ENCODE measurements at places on chromosomes 6 and 20. TPM values are rescaled to one million over a fixed set of nuclear protein-coding genes. Genes with fewer than 3 reads are reported as not detected.
A peak's percentile ranks its signal among the peaks of the same experiment; 100 is the strongest.

The ANGPT4 gene
- 0.06 TPM for total RNA-seq

The AARS2 gene
- total RNA-seq: 20.4 TPM

The RHAG gene
- not detected for total RNA-seq

The PPIL6 gene
- total RNA-seq: 1.3 TPM

The EYS gene
- not detected for total RNA-seq

The PLN gene
- total RNA-seq: not detected

The KATNA1 gene
- 20.3 TPM for total RNA-seq

The BRPF3 gene
- total RNA-seq: 42.3 TPM

The POPDC3 gene
- 3.7 TPM for total RNA-seq

The GJA10 gene
- not detected for total RNA-seq

The CD40 gene
- total RNA-seq: 14.5 TPM

The NTSR1 gene
- 0.75 TPM for total RNA-seq

The BPIFB1 gene
- not detected for total RNA-seq

The CCM2L gene
- 5.5 TPM for total RNA-seq

The ENPP1 gene
- total RNA-seq: 39.1 TPM

The SLC26A8 gene
- 0.56 TPM for total RNA-seq

DNA sequence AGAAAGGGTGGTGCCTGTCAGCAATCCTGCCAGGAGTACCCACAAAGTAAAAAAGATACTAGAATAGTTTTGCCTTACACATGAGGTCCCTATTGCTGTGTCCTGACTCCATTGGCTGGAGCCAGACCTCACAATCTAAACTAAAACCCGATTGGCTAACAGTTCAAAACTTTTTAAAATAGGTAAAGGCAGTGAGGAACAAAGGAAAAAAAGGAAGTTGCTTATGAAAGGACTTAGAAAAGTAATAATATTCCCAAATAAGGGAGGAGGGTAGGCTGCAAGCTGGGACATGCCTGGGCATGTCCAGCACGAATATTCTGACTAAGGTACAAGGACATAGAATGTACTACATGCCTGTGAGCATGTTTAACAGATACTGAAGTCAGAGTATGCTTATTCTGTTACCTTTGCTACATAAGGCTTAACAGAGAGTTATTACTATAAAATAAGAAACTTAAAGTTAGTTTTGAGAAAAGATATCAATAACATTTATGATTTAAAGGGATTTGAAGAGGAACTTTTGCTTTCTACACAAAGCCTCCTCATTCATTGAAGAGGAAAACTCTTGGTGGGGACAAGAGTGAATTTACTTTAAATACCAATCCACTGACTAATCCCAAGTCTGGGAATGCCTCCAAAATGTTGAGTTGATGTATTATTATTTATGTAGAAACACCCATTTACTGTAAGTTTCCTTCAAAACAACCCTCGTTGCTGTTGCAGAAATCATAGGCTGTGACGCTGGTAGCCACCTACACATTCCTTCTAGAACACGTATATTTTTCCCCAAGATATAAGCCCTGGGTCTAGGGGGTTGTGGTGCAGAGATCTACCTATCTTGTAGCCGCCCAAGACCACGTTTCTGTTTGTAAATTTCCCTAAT is 8.2 kb upstream of the MTHFD1L start:
- no peak for DNase-seq

- no peak for DNase-seq
These were observed 26.9 kb upstream of the FANCE start for GRCh38 chr6:35425284-35425683.

DNA sequence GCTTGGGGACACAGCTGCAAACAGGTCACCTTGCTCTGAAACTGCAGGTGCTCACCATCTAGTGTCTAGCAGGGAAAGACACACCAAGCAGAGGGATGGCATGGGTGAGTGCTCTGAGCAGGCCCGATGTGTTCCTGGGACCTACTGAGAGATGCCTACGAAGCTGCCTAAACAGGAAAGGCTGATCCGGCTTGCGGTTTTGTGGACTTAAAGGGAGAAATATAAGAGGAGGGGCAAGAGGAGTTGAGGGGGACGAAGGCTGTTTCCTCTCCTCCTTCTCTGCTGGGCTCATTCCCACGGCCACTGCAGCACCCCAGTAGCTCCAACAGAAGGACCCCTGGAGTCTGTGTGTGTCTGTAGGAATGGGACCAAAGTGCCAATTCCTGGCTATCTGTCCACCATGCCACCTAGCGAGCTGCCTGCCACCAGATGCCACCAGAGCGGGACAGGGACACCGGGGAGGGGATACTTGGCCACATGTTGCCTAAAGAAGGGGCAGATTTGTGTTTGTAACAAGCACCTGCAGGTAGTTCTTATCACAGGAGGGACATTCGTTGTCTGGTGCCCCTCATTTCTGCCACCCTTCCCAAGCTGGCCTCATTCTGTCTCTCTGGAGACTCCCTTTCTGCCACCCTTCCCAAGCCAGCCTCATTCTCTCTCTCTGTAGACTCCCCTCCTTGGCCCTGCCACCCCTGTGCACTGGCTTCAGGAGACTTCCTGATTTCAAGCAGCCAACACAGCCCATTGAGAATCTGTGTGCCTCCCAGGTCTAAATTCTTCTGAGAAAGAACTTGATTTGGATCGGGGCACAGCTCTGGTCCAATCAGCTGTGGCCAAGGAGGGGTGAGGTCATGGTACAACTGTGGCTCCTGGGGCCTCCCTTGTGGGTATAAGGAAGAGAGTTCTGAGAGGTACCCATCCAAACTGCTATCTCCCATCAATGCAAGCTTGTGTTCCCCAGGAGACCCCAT is 221.8 kb downstream of the ANKRD60 start:
- no peak for DNase-seq

- no peak for DNase-seq
These were observed 50.8 kb upstream of the BACH2 start for GRCh38 chr6:90347411-90347851.

GRCh38 chr6:134323698-134324097 is 5.8 kb upstream of the SGK1 start:
- DNase-seq: no peak

DNA sequence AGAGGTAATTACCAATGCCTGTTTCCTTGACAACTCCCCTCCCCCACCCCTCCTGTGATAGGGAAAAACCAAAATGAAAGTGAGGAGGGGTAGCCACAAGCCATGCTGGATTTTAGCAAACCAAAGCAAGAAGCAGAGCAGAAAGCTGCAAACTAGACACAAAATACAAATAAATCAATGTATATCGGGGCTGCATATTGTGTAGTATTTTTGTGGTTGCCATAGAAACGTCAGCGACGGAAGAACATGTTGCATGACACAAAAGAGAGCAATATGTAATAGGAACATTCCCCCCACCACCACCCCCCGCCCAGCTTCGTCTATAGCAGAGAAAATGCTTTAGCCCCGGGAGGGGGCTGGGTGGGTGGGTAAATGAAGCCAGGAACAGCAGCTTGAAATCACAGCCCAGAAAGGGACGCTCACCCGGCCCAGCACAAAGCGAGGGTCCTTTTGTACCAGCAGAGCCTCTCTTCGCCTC is 548 bp downstream of the AGPAT4 start:
- no peak for DNase-seq

- no peak for DNase-seq
These were observed 31.5 kb upstream of the SULF2 start for GRCh38 chr20:47816487-47817451.

DNA sequence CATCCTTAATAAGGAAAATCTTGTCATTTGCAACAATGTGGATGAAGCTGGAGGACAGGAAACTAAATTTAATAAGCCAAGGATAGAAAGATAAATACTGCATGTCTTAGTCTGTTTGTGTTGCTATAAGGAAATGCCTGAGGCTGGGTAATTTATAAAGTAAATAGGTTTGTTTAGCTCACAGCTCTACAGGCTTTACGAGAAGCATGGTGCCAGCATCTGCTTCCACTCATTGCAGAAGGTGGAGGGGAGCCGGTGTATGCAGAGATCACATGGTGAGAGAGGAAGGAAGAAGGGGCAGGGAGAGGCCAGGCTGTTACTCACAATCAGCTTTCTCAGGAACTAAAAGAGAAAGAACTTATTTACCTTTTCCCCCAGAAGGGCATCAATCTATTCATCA is 118.9 kb upstream of the SMLR1 start:
- DNase-seq: no peak

- DNase-seq: no peak
These were observed 223.0 kb downstream of the QKI start for GRCh38 chr6:163637524-163637923.

- DNase-seq: no peak
These were observed 240.9 kb downstream of the DOK5 start for GRCh38 chr20:54716174-54716747.

- DNase-seq: no peak
These were observed 151.0 kb upstream of the INSM1 start for GRCh38 chr20:20216941-20217340.

DNA sequence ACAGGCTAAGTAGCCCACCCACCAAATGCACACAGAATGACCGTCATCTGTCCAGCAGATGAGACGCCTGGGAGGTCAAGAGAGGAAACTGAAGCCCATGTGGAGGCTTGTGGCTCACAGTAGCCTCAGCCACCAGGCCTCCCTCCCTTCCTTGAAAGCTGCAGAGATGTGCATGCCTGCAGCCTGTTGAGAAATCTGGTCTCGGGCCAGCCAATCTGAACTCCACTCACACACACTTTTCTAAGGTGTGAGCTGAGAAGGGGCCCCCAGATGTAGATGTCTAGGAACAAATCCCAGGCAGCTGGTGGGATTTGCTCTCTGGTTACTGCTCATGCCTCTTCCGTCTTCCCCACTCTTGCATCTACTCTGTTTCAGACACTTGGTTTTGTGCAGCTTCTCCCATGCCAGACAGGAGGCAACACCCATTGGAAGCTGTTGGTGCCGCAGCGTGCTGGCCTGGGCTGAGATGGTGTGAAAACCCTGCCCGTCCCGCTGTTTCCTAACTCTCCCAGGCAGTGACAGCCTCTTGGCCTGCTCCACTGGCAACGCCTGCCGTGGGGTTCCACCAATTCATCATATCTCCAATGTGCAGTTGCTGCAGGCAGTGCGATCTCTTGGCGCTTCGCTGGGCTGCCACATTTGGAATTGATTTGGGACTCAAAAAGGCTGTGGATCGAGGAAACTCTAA is 24.1 kb upstream of the PAX1 start:
- no peak for DNase-seq

DNA sequence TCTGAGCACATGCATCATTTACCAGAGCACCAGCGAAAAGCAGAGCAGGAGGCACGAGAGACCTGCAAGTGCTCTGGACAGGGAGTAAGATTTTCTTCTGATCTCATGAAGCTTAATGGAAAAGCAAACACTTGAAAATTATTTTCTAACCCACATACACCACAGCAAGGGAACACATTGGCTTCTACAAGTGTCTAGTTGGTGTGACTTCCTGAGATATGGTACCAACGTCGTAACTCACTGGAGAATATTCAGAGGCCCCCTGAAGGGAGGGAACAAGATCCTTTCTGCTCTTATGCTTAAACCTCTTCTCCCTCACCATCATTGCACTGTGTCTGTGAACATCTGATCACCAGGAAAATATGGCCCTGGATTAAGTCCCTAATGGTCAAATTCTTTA is 48.6 kb downstream of the PSMB1 start:
- DNase-seq: no peak

DNA sequence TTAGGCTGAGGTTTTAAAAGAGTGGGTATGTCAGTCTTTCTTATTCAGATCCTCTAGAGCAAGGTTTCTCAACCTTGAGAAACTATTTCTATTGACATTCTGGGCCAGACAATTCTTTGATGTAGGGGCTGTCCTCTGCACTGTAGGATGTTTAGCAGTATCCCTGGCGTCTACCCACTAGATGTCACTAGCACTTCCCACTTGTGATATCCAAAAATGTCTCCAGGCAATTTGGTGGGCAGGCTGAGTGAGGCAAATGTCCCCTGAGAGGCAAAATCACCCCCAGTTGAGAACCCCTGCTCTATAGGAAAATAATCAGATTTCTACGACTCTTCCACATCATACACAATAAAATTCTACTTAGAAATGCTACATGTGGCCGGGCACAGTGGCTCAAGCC is 7.7 kb upstream of the ZKSCAN8 start:
- no peak for DNase-seq

DNA sequence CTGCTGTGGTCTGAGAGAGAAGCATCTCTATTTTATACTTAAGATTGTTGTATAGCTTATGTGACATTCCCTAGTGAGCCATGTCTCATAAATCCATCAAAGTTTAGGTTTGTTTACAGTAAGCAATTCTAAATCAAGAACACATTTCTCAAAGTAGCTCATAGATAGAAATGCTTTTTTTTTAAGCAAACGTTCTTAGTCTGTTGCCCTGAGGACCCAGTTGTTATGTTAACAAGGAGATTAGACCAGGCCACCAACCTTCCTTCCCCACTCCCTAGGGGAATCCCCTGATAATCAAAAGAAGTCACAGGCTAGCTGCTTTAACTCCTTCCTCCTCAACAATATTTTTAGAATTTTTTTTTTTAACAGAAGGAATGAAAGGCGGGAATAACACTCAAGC is 169.0 kb downstream of the FUT9 start:
- peak; percentile 29 for DNase-seq

DNA sequence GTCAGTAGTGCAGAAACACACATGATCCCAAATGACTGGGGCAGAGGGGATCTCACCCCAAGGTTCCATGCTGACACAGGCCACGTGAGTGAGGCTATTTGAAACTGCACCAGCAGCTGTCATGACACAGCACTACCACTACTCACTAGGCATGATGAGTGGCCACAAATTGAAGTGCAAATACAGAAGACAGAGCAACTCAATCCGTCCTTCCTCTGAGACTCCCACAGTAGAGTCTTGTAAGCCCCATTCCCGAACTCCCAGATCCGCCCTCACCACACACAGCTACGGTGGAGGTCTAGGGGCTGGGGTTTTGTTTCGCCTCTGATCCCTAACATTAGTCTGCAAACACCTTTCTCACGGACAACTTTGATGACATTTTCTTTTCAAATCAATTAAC is 113.3 kb upstream of the NUP153 start:
- no peak for DNase-seq

DNA sequence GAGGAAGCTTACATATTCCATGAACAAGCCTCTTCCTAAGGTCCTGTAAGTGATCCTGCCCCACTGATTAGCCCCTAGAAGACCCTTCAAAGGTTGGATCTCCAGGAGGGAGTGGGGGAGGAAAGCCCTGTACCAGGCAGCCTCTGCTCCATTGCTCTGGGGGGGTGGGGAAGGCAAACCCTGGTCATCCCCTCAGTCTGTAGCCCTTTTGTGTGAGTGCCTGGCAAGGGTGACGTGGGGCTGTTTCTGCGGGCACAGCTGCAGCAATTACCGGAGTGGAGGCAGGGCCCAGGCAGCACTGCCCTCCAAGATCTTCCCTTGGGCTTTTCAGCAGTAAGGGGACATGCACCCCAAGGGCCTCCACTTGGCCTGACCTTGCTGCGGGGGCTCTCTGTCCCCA is at the start of gene MOG:
TSS of gene MOG (plus strand) at position 295 of the 400 bp plus-strand sequence. CDS start 118 bp downstream, outside the sequence.
- DNase-seq: no peak

GRCh38 chr6:22363166-22363713 is 66.4 kb upstream of the PRL start:
- DNase-seq: no peak

- no peak for DNase-seq
These were observed 13.6 kb upstream of the C20orf144 start for GRCh38 chr20:33648396-33649004.

- no peak for DNase-seq
These were observed 42.2 kb downstream of the CD164 start for GRCh38 chr6:109339906-109340678.

GRCh38 chr6:93088621-93089501 is 330.5 kb downstream of the EPHA7 start:
- no peak for DNase-seq
